ENCODE measurements at places on chromosomes 11 and 22.

- DNase-seq = no peak
Observed at GRCh38 chr11:35661534-35661933, 1.0 kb upstream of the TRIM44 start.

GRCh38 chr11:30893318-30893717 lies 307.2 kb upstream of the MPPED2 start:
- no peak for DNase-seq

GRCh38 chr11:115990004-115990447 lies 485.8 kb upstream of the CADM1 start:
- DNase-seq = no peak

- no peak for DNase-seq
Observed at GRCh38 chr11:2100361-2101170, 38.6 kb downstream of the IGF2 start.

DNA sequence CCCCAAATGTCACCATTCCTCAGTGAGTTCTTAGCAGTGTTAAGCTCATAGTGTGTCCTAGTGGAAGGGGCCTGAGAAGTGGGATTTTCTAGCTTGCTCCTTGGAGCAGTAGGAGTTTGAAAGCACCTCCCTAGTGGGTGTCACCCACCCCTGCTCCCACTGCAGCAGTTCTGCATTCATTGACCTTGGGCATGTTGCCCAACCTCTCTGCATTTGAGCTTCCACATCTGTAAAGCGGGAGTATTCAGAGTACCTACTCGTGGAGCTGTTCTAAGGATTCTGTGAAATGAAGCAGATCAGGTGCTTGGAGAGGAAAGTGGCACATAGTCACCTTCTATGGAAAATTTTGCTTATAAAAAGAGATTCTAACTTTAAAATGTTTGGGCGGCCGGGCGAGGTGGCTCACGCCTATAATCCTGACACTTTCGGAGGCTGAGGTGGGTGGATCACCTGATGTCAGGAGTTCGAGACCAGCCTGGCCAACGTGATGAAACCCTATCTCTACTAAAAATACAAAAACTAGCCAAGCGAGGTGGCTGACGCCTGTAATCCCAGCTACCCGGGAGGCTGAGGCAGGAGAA lies 16.9 kb downstream of the LMO2 start:
- no peak for DNase-seq

GRCh38 chr22:41302811-41303210 lies 1.5 kb downstream of the ZC3H7B start:
- DNase-seq = no peak

GRCh38 chr22:36874309-36874696 lies 13.5 kb downstream of the NCF4 start:
- no peak for DNase-seq

DNA sequence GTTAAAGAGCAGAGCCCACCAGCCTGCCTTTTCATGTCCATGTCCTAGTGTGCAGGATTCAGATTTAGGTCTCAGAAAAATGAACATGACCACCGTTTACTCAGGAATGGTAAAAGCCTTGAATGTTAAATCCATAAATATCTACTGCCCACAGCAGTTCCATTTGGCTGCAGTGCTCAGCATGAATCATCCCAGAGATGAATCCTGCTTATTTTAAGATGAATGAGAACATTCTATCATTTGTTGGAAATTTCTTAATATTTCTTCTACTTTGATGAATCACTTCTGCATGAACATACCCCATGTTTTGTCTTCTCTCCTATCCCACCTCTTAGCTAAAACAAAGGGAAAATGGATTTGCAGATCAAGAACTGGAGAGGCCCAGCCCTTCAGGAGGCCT lies 47.5 kb upstream of the AQP11 start:
- DNase-seq = peak; percentile 75

GRCh38 chr22:17213976-17214375 lies 5.3 kb downstream of the ADA2 start:
- no peak for DNase-seq

GRCh38 chr22:23677701-23677995 lies 13.2 kb upstream of the RGL4 start:
- DNase-seq = no peak

Data from HCEC 1CT (cell line).